ENCODE measurements at places on chromosomes 7 and 10.

DNA sequence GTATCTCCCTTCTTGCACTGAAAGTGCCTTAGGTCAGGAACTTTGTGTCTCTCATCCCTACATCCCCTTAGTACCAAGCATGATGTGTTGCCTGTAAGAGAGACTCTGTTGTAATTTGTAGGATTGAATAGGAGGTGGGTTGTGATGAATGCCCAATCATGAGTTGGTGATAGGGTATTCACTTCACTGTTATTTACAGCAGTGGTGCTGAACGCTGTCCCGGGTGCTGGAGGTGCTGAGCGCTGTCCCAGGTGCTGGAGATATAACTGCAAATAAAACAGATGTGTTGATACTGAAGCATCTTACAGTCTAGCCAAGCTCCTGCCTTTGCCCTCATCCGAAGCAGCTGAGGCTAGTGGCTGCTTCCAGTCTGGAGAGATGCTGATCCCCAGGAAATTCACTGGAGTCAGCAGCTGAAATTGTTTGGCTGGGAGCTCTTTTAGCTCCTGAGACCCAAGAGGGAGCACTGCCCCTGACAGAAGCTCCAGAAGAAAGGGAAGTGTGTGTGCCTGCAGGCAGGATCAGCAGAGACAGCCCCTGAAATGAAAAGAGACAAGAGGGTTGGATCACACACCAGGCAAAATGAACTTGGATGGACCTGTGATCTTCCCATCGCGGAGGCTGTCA, 183.4 kb downstream of the SORCS3 start:
- DNase-seq = no peak

GRCh38 chr7:79806161-79806734, 328.4 kb upstream of the GNAI1 start:
- DNase-seq = peak; percentile 5

DNA sequence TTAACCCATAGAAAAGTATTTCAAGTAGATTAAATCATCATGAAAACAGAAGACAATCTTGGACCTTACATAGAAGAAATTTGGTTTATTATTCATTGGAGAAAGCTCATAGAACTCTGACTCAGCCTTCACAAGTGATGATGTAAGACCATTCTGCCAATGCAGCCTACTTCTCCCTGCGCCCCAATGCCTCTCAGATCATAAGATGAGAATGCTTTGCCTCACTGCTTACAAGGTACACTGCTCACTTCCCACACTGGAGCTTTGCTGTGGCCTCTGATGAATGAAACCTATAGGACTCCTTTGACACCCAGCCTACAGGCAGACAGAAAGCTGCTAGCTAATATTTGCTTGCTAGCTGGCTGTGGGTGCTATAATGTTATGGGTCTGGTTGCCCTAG, 569.4 kb upstream of the STEAP1 start:
- no peak for DNase-seq

DNA sequence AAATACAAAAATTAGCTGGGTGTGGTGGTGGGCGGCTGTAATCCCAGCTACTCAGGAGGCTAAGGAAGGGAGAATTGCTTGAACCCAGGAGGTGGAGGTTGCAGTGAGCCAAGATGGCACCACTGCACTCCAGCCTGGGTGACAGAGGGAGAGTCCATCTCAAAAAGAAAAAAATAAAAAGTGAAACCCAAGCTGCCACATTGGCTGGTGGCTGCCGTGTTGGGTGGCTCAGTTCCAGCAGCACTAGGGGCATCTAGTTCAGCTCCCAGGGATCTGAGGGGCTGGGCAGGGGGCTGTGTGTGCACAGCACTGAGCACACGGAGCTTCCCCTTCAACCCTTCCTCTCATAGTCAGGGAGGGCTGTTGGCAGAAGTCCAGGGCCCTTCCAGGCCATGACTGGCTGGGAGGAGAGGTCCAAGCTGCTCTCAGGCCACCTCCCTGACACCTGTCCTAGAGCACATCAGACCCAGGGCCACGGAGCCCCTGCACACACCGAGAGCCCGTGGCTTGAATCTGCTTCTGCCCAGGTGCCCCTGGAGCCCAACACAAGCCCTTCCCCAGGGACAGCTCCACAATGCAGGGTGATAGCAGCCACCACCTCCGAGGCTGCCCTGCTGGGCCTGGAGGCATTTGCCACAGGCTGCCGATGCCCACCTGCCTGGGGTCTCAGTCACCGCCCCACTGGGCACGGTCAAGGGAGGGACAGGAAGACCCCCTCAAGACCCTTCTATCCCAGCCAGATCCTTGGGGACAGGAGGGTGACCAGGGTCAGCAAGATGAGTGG, 47.3 kb downstream of the YKT6 start:
- no peak for DNase-seq

DNA sequence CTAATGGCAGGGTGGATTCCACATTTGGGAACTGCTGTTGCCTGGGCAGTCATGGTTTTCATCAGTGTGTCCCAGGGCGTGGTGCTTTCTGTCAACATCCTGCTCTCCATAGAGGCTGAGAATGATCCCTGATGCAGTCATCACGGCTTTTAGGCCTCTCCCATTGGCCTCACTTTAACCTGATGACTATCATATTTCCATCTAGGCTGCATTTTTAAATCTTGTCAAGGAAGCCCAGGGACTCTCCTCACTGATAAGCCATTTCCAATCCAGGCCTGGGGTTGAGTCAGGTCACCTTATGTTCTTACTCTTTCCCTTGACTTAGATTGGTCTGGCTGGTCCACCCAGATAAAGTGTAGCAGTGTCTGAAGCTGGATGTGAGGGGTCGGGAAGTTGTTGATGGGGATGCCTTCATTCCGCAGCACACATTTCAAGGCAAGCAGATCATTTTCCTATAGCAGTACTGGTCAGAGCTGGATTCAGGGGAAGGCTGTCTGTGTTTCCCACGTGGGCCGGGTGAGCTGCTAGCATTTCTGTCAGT, 177.0 kb downstream of the AUTS2 start:
- no peak for DNase-seq

- DNase-seq = no peak
Measured at GRCh38 chr10:79937701-79938151, 11.2 kb downstream of the SFTPD start.

GRCh38 chr10:16816830-16817124, 447 bp downstream of the RSU1 start:
- DNase-seq = no peak

GRCh38 chr7:128427289-128427891, 17.6 kb upstream of the IMPDH1 start:
- DNase-seq = peak; percentile 56

DNA sequence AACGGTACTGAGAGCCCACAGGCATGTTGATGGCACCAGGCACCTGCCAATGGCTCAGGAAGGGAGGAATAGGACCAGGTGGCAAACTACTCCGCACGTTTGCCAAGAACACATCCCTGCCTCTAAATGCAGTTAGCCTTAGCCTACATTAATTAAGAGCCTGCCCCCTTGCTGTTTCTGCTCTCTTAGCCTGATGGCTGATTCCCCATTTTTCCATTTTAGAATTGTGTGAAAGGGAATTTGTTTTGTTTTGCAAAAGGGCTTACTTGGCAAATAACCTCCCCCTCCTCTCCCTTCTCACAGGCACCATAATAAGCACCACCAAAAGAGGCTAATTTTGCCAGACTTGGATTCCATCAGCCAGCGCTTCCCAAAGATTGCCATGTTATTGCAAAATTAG, 1203.2 kb downstream of the SORCS3 start:
- DNase-seq = no peak

GRCh38 chr7:66950763-66951162, 29.7 kb downstream of the TMEM248 start:
- DNase-seq = no peak

DNA sequence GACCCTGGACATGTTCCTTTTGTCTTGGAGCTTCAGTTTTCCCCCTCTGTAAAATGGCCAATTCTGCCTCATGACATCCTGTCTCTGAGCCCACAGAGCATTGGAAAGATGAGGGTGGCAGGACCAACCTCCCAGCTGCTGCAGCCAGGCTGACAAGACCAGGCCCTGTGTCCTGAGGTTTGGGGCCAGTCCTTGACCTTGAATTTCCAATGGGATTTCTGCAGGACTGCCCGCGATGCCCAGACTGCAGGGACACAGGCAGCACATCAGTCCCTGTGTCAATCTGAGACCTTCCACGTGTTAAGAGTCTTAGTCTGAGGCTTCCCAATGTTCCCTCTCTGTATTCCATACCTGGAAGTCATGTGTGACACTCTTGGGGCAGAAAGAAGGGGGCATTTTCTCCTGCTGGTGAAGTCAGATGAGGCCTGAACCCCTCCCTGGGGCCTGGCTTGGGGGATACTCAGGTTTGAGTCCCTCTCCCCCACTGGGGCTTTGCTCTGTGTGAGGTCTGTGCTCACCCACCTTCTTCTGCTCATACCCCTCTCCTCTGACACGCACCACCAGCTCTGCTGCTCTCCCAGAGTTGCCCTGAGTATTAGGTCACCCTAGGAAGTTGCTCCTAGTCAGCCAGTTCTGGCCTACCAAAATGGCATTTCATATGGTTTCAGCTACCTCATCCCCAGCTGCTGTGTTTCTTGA, 79.2 kb downstream of the ADCY1 start:
- DNase-seq = no peak

- no peak for DNase-seq
Measured at GRCh38 chr10:129929343-129930292, 34.5 kb downstream of the EBF3 start.

DNA sequence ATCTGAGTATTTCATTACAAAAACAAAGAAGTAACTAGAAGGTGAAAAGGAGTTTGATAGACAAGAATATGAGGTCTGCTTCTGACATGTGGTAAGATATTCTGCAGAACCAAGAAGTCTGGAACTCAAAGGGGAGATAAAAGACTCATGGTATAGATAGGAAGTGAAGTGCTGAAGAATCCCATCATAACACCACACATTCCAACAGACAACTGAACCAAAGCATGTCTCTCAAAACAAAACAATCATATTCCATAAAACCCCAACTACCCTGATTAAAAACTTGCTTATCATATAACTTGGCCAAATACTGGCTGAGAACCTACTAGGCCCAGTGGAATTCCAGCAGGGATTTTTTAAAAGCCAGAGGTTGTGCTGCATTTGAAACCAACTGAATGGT, 178.7 kb downstream of the JAZF1 start:
- DNase-seq = no peak

DNA sequence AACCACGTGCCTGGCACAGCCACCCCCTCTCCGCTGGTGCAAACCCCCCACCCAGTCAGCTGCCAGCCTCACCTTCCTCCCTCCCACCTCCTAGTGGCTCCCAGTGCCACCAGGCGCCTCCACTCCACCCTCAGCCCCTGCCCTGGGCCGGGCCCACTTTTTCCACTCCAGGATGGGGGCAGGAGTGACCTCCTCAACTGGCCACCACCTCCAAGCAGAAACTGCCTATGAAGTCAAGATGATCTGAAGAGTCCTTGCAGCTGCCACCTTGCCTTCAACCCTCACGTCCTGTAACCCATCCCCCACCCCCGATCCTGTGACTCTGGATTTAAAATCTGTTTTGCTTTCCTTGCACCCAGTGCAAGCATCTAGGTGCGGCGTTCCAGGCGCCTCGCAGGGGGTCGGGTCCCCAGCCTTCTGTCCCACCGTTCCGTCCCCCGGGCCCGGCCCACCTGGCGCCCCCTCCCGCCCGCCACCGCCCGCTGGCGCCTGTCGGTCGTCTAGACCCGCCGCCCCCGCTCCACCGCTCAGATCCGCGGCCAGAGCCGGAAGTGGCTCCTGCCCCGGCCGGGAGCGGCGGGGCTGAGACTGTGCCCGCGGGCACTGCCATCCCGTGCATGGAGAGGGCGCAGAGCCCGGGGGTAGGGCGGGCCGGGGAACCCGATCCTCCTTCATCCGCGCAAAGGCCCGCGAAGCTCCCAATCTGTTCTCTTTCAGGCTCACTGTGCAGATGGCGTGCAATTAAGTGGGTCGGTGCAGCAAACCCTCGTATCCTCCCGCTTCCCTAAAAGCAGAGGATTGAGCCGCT, 51.2 kb upstream of the GTF2I start:
- DNase-seq = peak; percentile 33

GRCh38 chr7:37037286-37037685, 313.0 kb upstream of the AOAH start:
- DNase-seq = no peak

DNA sequence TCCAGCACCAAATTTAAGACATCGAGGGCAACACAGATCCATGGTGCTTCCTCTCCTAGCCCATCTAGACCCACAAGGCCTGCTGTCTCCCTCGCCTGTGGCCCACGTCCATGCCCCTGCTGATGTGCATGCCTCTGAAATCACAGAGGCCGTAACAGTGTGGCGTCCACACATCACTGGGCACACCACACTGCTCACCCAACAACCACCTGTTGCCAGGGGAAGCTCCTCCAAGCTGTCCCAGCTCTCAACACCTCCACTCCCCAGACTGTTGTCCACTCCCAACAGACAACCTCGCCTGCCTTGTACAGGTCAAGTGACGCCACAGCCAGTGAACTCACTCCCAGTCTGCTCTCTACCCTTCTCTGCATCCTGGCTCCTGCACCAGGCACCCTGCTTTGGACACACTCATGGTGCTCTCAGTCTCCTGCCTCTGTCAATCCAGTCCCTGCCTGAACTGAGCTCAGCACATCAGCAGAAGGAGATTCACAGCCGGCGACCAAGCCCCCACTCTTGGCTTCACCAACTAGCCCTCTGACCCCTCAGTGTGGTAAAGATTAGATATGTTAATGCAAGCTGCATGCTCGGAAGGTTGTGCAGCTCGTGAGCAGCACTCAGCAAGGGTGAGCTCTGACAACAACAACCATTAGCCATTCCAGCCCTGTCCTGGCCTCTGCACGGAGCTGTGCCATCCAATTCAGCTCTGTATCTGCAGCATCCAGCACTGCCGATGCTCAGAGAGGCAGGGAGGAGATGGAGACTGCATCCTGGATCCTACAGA, 197.0 kb downstream of the TNS3 start:
- no peak for DNase-seq

- no peak for DNase-seq
Measured at GRCh38 chr10:124249196-124249595, 155.8 kb upstream of the CHST15 start.

GRCh38 chr7:6181136-6181535, 91.3 kb downstream of the CYTH3 start:
- no peak for DNase-seq

GRCh38 chr7:47454069-47454973, 127.6 kb downstream of the TNS3 start:
- no peak for DNase-seq

GRCh38 chr7:133428326-133428725, 175.4 kb downstream of the EXOC4 start:
- no peak for DNase-seq

GRCh38 chr10:60511477-60512229, 122.0 kb upstream of the ANK3 start:
- no peak for DNase-seq

GRCh38 chr7:148650232-148650858, 48.4 kb upstream of the CUL1 start:
- DNase-seq = no peak

DNA sequence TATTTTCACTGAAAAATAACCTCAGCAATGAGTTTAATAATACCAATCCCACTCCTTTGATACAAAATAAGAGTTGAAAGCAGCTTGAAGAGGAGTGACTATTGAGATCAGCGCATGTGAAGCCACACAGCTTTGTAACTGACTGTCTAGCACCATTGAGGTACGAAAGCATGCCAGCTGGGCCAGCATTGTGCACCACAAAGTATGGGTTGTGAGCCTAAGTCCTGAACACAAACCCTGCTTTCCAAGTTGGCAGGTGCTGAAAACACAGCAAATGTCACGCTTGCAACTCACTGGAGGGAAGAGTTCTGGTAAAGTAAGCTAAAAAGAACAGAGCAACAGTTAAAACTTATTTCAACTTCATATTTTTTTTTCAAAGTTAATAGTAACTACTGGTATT, 4.0 kb upstream of the FAM53B start:
- DNase-seq = no peak

- no peak for DNase-seq
Measured at GRCh38 chr10:30017556-30017955, 41.8 kb downstream of the JCAD start.

All from NCI-H1092 (cell line).